Activated T-helper 1 cell treated with Interleukin-2 at 50 U/mL for 16 hours (primary cell): ENCODE measurements at places on chromosomes 5 and 9.

DNA sequence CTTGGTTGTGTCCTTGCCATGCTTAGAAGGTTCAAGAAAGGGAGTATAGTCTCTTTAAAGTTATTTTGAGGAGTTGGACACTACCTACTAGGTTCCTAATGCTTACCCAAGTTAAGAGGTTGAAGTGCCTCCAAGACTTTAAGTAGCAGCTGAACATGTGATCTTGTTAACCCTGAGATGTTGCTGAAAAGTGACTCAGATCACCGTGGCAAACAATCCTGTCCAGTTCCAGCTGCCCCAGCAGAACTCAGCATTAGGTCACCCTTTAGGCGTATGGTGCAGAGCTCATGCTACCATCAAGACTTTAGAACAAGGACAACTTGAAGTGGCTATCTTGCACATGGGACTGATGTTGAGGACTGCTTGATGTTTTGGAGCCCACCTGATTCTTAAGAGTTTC, 22.5 kb downstream of the ZNF462 start:
- DNase-seq = no peak

- DNase-seq = no peak
Observed at GRCh38 chr5:175821790-175822211, 49.6 kb upstream of the CPLX2 start.

GRCh38 chr9:110179734-110180133, 28.2 kb downstream of the C9orf152 start:
- DNase-seq = no peak

- DNase-seq = no peak
Observed at GRCh38 chr9:13967438-13967837, 346.5 kb downstream of the NFIB start.

DNA sequence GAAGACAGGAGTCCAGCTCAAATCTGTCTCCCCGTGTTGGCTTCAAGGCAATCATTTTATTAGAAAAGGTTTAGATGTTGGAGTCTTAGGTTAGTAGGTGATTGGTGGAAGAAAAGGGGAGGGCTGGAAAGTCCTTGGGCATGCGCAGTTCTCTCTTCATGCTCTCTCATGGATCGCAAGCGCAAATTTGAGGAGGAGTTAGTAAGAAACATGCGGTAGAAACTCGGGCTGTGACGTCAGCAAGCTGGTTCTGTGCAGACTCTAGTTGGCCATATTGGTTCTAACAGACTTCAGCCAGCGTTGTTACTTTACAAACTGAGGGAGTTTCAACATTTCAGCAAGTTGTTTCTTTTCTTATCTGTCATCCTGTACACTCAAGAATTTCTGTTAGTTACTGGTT, 392.2 kb downstream of the CDK5RAP2 start:
- DNase-seq = no peak

- DNase-seq = no peak
Observed at GRCh38 chr5:73230264-73231245, 57.6 kb downstream of the TMEM174 start.

DNA sequence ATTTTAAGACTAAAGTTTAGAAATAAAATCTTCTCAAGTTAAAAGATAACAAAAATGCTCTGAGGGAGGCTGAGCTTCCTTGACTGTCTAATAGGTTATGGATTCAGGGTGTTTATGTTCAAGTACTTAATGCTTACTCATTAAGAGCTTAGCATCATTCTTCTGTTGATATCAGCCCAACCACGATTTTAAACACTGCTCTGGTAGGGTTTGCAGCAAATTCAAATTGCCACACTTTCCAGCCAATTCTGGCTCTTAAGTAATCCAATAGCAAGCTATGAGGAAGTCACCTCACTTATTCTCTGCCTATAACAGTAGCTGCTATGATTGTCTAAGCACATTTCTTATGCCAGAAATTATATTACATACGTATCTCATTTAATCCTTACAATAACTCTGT, 191.0 kb upstream of the KIF2A start:
- no peak for DNase-seq

GRCh38 chr5:102731693-102732092, 23.4 kb upstream of the PAM start:
- no peak for DNase-seq
